ENCODE measurements at places on chromosomes 12 and 14.

GRCh38 chr12:120118321-120119061 is 1.9 kb upstream of the RAB35 start:
- DNase-seq: no peak

DNA sequence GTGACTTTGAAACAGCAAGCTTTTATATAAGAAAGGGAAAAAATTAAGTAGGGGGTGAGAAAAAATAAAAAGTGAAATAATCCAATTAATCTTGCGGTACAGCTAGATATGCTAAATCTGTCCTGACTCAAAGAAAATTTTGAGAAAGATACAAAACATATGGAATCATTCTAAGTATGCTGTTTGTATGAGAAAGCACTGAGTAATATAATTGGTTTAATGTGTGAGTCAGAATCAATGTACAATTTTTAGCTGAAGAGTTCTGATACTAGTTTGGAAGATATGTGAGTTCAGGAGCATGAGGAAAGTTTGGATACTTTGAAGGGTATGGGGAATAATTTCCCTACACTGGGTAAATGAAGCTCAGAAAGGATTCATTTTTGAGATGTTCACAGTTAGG is 190.9 kb upstream of the RASSF8 start:
- no peak for DNase-seq

GRCh38 chr14:95255013-95255412 is 64.7 kb downstream of the CLMN start:
- DNase-seq: no peak

DNA sequence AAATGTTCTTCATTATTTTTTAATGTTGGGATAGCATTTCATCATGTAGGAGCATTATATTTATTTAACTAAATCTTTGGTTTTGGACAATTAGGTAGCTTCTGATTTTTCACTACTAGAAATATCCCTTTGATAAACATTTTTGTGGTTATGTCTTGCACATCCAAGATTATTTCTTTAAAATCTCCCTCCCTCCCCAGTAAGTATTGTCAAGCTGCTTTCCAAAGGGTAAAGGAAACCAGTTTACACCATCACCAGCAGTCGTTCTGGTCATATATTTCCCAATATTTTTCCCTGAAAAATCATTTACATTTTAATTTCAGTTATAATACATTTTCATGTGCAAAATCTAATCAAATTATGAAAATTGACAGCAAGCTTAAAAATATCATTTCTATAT is 11.1 kb downstream of the CD69 start:
- DNase-seq: no peak

DNA sequence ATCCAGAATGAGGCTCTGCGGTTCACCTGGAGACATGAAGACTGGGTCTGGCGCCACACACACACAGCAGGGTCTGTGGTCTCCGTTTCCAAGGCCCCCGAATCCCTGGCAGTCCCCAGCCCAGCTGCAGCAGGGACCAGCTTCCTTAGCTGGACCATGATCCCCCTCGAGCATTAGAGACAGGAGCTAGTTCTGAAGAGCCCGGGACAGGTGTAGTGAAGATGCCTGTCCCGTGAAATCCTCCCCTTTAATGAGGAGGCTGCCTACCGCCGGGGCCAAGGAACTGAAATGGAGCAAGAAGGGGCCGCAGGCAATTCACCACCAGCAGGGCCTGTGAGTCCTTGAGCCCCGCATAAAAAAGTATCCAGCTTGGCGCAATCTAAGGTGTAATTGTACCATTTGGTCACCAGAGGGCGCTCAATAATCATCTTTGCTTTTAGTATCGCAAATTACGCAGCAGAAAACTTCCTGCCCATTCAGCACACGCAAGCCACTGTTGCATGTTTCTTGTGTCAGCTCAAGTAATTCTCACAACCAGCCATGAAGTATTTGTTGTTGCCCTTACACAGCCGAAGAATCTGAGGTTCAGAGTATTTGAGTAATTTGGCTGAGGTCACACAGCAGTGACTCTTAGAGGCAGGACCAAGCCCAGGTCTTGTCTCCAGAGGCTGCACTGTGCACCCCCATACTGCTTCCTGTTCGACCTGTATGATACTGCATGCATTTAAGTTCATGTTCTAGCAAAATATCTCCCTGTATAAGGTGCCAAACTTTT is 54.3 kb upstream of the PPP2R5C start:
- peak; percentile 86 for DNase-seq

- DNase-seq: no peak
Measured at GRCh38 chr12:4771172-4771959, 51.2 kb downstream of the GALNT8 start.

- DNase-seq: no peak
Measured at GRCh38 chr12:20528208-20528607, 159.9 kb downstream of the PDE3A start.

- DNase-seq: no peak
Measured at GRCh38 chr12:29051221-29051620, 97.9 kb upstream of the FAR2 start.

- no peak for DNase-seq
Measured at GRCh38 chr14:46053221-46053620, 598.4 kb downstream of the RPL10L start.

- DNase-seq: peak; percentile 78
Measured at GRCh38 chr14:24080888-24081738, 9.8 kb downstream of the CPNE6 start.

- no peak for DNase-seq
Measured at GRCh38 chr14:31078766-31079165, 52.6 kb upstream of the STRN3 start.

DNA sequence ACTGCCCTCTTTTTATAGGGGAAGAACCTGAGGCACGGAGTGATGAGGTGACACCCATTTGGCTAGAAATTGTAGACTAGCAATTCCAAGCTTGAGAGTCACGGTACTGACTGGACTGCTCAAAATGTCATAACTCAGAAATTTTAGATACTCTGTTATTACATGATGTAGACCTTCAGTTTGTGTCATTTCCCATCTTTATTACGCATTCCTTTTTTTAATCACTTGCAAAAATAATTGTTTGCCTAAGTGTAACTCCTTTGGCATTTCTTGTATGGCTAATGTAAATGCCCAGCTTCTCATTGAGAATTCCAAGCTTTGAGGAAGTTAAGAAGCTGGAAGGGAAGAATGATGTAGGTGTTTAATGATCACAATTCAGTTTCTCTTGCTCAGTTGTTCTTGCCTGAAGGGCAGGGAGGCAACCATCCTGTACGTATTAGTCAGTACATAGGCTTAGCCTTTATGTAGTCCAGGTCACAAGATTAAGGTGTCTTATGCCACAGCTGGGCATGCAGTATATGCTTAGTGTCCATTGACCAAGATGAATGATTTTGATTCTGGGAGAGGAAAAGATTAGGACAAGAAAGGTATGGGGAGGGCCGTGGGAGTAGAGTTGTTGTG is 68.2 kb upstream of the EVL start:
- DNase-seq: no peak

DNA sequence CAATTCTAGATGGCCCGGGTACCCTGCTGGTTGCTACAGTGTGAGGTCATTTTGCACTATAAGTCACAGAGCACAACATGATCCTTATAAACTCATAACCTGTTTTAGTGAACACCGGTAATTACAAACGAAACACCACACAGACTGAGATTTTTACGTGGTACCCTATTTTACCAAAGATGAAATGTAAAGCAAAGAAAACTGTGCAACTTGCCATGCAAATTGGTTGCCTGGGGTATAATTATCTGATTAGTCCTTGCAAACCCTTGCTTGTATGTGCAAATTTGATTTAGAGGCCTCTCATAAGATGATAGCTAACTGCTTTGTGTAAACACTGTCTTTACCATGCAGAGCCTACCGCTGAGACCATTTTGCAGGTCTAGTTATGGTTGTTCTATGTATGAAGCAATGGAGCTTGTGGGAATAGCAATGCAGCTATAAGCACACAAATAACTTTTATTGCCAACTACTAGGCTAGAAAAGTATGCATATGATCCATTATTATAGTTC is 372.1 kb upstream of the FAR2 start:
- DNase-seq: no peak

GRCh38 chr14:91901449-91902226 is 34.3 kb upstream of the TC2N start:
- no peak for DNase-seq

DNA sequence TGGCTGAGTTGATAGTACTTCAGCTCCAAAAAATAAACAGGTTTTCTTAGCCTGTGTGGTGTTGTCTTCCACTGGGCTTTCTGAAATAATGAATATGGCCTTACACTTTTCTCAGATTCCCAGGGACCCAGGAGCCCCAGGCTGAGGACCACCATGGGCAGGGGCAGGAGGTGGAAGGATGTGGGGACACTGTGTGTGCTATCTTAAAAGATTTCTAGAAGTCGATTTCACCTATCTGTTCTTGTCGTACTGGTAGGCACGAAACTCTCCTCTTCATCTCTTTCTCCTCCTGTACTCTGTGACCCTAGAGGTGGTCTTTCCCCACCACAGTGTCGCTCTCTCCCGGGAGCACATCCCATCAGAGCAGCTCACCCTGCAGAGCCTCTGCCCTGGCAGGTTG is 107.7 kb upstream of the FKBP4 start:
- DNase-seq: no peak

GRCh38 chr14:64731141-64731581 is 26.9 kb downstream of the PLEKHG3 start:
- DNase-seq: no peak

DNA sequence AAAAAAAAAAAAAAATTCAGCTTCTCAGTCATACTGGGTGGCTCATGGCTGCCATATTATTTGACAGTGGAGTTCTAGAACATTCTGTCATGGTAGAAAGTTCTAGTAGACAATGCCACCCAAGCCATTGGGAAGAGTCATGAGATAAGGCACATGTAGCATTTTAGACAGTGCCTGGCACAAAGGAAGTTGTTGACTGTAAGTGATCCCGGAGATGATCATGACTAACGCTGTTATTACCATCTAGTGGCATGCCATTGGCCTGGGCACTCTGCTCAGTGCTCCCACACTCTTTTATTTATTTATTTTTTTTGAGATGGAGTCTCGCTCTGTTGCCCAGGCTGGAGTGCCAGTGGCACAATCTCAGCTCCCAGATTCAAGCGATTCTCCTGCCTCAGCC is 80.4 kb downstream of the FOXN4 start:
- DNase-seq: no peak

DNA sequence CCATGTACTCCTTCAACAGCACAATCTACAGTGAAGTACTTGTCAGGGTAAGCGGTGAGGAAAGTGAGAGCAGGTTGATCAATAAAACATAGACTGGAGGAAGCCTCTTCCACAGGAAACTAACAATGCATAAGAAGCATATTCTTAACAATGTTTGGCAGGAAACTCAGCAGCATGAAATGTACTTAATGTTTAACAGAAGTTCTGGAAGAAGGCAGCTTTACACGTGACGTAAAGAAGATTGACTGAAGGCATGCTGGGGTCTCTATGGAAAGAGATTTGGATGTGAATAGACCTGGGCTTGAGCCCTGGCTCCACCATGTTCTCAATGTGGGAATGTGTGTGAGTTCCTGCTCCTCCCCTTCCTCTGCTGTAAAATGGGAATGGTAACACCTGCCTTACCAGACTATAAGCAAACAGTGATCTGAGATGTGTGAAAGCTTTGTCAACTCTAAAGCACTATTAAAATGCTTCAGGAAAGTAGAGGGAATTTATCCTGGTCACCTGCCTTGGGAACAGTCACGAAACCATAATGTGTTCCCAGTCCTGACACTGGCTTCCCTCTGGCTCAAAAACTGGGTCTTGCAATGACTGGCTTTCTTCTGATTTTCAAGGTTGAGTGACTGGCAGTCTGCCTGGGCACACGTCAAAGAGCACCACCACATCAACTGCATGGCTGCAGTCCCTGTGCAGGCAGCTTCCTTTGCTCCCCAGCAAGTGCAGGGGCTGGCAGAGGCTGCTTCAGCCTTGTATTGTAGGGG is 384.6 kb downstream of the APAF1 start:
- no peak for DNase-seq

- no peak for DNase-seq
Measured at GRCh38 chr12:56931474-56931978, 2.7 kb downstream of the SDR9C7 start.

GRCh38 chr12:32615441-32615840 is 63.7 kb upstream of the DNM1L start:
- no peak for DNase-seq

DNA sequence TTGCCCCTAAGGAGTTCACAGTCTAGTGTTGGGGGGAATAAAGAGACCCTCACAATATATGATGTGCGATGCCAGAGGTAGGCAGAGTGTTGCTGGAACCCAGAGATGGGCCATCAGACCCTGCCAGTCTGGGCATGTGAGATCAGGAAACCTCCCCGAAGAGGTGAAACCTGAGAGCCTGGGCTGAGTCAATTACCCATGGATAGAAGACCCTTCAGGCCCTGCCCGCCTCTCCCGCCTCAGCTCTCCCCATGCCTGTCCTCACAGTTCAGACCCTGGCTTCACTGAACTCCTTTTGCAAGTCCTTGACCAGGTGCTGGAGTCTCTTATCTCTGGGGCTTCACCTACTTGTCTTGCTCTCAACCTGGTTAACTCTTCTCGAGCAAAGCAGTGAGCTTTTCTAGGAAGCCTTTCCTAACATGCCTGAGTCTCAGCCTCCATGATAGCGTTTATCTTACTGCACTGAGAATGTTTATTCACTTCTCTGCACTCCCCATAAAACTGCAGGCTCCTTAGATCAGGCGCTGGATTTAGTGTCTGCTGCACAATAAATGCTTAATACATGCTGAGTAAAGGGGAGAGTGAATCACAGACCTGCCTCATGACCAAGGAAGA is 19.6 kb downstream of the ALDH1L2 start:
- DNase-seq: no peak

DNA sequence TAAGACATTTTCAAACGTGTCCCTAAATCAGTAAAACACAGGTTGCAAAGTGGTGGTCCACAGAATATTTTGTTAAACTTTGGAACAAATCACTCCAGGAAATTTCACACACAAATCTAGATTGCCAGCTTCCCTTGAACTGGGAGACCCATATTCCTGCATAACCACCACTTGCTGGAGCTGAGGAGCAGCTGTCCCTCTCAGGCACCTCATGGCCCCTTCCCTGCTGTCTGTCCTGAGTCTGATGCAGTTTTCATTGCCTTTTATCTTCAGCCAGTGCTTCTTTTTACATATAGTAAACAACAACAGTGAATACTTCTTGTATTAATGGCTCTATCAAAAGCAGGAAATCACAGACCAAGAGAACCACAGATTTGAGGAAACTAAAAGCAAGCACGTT is 289.3 kb downstream of the MED13L start:
- DNase-seq: no peak

GRCh38 chr14:61148742-61149350 is 132.3 kb downstream of the TMEM30B start:
- DNase-seq: no peak

DNA sequence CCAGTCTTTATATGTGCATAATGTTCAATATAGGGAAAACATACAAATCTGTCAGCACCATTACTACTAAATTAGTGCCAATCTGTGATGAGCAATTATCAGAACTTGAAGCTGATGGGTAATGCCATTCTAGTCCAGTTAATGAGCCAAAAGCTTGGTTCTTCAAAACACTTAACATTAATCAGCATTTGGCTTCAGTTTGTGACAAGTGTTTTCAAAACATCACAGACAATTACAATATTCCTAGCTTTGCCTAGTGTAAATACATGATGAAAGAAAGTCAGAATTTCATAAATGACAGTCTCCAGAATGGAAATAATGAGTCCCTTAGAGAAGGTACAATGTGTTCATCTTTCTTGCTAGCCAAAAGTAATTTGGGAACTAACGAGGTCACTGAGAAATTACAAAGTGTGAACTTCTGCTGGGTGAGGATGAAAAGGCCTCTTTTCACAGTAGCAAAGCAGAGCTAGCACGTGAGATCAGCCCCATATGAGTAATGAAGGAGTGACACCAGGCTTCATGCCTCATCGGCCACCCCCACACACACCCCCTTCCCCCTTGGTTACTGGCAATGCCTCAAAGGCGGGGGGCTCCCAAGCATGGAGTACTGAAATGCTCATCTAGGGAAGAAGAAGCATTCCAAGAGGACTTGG is 180.6 kb upstream of the EEA1 start:
- peak; percentile 25 for DNase-seq
